Stimulated activated CD4-positive, alpha-beta T cell treated with anti-CD3 and anti-CD28 coated beads, Interleukin-4, amount 100 ng/mL, for 48 hours (primary cell): ENCODE measurements at places on chromosomes 11 and 22.

GRCh38 chr11:101917226-101917625 is 904 bp upstream of the ANGPTL5 start:
- DNase-seq: no peak

GRCh38 chr11:94860333-94860732 is 92.2 kb downstream of the AMOTL1 start:
- DNase-seq: no peak

GRCh38 chr22:37010976-37011375 is 8.3 kb downstream of the TST start:
- DNase-seq: no peak

DNA sequence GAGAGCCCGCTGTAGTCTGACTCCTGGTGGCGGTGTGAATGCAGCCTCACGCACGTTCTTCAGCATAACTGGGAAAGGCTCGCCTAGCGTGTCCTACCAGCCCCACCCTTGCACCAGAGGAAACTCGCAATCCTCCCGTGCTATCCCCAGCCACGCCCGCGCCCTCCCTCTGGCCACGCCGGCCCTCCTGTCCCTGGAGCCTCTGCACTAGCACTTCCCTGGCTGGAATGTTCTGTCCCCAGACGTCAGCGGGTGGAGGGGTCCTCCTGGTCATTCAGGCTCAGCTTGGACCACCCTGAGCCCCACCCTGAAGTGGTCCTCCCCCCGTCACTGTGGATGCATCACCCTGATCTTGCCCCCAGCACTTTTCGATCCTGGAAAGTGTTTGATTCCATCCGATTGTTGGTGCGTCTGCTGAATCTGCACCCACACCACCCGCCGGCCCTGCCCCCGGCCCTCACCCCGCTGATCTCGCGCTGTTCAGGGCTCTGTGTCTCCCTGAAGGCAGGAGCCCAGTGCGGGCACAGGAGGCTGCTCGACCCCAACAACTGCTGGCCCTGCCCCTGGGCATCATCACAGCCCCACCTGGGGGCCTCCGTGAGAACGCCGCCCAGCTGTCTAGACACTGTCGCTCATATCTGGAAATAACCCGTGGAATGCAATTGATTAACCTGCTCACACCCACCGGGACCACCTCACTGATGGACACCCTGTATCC is 437.0 kb downstream of the TBC1D22A start:
- no peak for DNase-seq

DNA sequence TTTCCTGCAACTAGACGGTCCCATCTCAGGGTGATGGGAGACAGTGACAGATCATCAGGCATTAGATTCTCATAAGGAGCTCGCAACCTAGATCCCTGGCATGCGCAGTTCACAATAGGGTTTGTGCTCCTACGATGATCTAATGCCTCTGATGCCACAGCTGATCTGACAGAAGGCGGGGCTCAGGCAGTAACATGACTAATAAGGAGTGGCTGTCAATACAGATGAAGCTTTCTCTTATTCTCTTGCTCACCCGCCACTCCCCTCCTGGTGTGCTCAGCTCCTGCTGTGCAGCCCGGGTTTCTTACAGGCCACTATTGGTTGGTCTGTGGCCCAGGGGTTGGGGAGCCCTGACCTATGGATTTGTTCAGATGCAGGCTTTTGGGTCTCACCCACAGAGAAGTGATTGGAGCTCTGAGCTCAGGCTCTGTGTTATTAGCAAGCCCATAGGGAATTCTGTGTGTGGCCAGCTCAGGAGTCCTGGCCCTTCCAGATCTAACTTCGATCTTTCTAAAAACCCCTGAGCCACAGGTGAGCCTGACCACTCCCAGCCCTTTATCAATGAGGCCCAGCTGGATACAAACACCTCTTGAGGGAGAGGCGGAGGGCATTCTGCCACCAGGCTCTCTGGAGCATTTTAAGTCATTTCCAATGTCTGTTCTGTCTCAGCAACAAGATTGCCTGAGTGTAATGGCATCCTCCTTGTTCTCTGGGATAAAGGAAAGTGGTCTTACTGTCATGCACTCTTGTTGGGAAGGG is 351.8 kb downstream of the BUD13 start:
- no peak for DNase-seq

DNA sequence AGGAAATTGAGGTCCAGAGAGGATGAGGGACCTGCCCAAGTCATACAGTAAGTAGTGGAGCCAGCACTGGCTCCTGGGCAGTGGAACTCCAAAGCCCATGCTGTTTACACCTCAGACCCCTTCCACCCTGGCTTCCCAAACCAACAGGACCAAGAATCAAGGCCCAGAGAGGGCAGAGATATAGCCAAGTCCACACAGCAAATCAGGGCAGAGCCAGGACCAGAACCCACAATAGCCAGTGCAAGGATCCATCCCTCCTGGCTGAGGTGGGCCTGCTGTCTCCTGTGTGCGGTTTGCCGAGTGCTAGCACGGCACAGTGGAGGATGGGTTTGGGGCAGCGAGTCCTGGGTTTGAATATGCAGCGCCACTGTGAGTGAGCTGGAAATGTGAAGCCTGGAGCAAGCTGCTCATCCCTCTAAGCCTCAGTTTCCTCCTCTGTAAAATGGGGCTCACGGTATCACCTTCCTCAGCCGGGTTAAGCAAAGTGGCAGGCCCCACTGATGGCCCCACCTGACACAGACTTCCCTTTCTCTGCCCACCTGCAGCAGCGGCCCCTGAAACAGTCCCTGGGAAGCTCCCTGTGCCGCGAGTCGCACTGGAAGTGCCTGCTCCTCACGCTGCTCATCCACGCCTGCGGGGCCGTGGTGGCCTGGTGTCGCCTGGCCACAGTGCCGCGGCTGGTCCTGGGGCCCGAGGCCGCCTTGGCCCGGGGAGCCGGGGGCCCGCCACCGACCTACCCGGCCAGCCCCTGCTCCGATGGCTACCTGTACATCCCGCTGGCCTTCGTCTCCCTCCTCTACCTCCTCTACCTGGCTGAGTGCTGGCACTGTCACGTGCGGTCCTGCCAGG is 2.3 kb downstream of the TMEM151A start:
- DNase-seq: no peak

GRCh38 chr11:64864473-64865285 is 13.7 kb downstream of the EHD1 start:
- DNase-seq: peak; percentile 75

GRCh38 chr11:24356501-24356900 is 140.4 kb upstream of the LUZP2 start:
- DNase-seq: no peak

GRCh38 chr11:92399705-92400104 is 175.1 kb downstream of the FAT3 start:
- no peak for DNase-seq

DNA sequence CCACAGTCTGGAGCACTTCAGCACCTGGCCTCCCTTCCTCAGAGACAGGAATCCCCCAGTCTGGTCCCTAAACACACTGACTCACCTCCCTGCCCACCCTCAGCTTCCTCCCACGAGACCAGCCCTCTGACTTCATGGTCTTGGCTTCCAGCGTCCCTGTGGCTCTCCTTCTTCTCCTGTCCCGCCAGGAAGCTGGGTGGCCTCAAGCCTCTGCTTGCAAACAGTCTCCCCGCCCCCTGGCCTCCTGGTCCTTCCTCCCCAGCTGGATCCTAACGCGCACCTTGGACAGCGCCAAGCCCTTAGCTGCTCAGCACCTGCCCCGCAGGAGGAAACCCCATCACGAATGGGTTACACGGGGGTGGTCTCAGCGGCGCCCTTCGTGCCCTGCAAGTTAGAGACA is 4.5 kb downstream of the NCF4 start:
- no peak for DNase-seq

GRCh38 chr11:46353698-46354097 is 6.4 kb downstream of the DGKZ start:
- no peak for DNase-seq

DNA sequence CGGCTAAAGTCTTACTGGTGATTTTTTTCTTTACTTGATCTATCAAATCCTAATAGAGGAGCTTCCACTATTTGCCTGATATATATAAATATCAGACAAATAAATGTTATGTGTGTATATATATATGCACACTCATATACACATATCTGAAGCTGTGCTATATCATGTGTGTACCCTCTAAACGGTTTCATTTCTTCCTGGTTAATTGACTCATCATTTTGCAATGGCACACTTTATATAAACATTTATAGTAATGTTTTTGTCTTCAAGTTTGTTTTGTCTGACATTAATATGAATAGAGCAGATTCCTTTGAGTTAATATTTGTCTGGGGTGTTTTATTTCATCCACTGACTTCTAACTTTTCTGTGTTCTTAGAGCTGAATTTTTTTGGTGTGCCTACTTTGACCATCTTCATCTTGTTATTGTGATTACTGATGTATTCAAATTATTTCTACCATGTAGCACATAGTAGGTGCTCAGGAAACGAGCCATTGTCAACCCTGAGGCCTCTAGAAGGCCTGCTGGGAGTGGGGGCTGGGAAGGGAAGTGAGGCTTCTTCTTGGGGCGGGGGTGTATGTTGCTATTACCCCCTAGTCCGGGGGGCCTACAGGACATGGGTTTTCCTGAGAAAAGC is 82.6 kb downstream of the LRRC32 start:
- no peak for DNase-seq
